ENCODE measurements at places on chromosomes 2 and 18.

- no peak for DNase-seq
Observed at GRCh38 chr2:180933332-180933731, 47.1 kb upstream of the UBE2E3 start.

- no peak for DNase-seq
Observed at GRCh38 chr2:33425161-33425560, 51.3 kb upstream of the RASGRP3 start.

DNA sequence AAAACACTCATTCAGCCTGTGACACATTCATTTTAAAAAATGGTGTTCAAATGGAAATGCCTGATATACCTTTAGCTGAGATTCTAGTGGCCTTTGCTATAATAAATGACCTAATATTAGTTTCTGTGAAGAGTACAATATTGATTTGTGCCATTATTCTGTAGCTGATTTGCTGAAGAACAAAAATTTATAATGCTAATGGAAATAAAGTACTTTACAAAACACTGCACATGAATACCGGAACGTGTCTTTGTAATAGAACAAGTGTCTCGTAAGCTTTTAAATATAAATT is 138.7 kb downstream of the WDR7 start:
- no peak for DNase-seq

DNA sequence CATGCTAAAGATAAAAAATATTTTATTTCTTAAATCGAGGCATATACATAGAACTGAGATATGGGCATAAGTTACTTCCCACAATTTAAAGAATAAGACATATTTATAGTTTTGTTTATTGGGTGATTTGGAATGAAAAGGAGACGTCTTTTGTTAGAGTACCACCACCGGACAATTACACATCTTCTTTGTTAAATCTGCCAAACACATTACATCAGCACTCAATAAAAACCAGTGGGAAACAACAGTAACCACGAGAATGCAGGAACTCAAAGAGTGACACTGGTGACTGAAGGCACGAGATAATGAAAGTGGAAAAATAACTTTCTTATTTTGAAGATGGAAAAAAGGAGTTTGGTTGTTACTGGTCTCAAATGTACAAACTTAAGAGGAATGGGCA is 92.6 kb upstream of the TFCP2L1 start:
- no peak for DNase-seq

- no peak for DNase-seq
Observed at GRCh38 chr18:3067165-3067661, 54.3 kb upstream of the LPIN2 start.

DNA sequence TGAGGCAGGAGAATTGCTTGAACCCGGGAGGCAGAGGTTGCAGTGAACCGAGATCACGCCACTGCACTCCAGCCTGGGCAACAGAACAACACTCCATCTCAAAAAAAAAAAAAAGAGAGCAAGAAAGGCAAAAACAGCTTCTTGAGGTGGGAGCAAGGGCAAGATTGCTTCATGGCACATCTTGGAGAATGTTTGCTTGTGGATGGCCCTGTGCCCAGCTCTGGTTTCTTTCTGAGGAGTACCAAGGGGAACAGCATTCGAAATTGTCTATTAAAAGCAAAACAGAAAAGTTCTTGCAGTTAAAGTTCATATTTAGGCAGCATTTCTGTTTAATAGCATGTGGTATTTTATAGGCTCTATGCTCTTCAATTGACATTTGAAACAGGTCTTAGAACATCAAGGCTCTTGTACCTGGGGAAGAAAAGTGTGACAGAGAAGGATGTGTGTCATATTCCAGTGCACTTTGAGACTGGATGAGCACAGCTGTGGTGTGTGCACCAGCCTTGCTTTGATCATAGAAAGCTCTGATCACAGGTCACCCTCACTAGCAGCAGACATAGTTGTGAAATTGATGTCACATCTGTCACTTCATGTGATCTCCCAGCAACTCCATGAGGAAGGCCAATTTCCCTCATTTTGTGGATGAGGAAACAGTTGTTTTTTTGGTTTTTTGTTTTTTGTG is 154.3 kb downstream of the UXS1 start:
- no peak for DNase-seq

GRCh38 chr18:44687421-44687820 is 6.7 kb downstream of the SETBP1 start:
- DNase-seq: no peak

GRCh38 chr18:72843743-72844142 is 24.0 kb downstream of the NETO1 start:
- DNase-seq: no peak

DNA sequence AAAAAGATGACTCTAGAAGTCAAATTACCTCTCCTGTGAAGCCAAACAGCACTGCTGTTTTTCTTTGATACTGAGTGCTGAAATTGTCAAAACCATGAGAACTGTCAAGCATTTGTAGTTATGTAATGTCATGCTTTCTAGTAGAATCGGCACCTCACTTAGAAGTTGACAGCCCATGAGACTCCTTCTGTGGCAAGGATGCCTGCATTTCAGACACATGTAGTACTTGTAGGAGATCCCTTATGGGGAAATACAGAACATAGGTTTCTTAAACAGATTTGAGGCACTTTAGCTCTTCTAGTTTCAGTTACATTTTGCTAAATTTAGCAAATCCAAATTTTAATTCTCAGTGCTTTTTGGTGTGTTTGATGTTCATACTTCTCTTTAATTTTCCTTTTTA is 15.7 kb downstream of the ZNF407 start:
- DNase-seq: no peak

DNA sequence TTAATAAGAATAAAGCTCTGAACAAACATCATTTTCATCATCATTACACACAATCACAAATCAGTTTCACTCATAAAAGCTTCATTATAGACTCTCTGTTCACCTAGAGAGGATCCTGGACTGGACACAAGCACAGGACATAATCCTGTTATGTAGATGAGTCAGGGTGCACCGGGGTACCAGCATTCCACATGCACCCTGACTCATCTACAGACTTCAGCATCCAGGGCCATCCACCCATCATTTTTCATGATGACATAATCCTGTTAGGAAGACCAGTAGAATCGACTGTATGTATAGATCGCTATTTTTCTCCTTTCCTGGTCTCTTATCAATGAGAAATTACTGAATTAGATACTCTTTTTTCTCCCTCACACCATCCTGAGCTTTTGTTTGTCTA is 73.7 kb upstream of the PIK3C3 start:
- DNase-seq: no peak

DNA sequence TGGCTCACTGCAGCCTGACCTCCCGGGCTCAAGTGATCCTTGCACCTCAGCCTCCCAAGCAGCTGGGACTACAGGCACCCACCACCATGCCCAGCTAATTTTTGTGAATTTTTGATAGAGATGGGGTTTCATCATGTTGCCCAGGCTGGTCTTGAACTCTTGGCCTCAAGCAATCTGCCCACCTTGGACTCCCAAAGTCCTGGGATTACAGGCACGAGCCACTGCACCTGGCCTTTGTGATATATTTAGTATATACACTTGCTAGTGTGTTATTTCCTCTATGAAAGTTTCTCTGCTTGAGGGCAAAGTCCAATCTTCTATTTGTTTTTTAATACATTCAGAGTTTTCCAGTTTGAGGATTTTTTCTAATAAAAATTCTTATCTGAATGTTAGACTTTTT is 119.3 kb downstream of the GALNT3 start:
- DNase-seq: no peak

DNA sequence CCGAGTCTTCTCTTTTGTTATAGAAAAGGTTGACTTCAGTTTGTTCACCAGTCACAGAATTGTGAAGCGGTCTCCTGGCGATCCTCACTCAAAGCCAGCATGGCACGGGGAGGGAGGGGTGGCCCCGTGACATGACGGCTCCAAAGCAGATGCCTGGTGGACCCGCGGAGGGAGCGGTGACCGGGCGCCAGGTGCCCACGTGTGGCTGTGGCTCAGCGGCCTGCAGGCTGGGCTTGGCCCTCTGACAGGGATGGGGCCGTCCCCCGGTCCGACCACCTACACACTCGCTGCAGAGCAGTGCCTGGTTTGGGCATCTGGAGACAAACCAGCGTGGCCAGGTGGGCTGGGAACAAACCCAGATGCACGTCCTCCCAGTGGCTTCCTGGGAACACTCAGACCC is 129.1 kb upstream of the SNTG2 start:
- DNase-seq: no peak

- DNase-seq: no peak
Observed at GRCh38 chr2:129722306-129723019, 257.0 kb upstream of the RAB6C start.

DNA sequence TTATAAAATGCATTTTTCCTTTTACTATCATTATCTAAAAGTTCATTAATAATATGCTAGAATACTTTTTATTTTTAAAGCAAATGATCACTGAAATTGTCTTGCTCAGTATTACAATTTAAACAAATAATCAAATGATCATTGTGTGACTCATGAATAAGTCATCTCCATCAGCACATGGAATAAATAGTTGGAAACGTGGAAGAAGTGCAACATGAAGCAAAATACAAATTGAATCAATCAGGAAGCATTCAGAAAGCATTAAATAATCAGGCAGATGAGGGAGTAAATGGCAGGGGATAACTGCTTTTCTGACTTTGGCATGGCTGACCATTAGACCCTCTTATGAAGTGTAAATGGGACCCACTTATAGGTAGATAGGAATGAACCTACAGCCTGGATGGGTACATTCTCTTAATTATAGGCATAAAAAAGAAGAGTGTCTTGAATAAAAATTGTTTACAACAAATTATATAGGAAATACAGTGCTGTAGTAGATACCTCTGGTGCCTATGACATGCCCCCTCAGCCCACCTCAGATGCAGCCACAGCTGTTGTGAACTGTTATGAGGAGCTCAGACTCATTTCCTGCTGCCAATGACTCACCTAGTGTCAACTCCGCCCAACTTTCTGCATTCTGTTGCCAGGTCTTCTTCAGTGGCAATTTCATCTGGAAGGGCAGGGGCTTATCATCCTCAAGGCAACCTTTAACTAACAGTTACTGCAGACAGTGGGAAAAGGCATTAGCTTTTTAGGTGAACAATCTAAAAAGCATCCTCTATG is 936.0 kb downstream of the TRIB2 start:
- no peak for DNase-seq

DNA sequence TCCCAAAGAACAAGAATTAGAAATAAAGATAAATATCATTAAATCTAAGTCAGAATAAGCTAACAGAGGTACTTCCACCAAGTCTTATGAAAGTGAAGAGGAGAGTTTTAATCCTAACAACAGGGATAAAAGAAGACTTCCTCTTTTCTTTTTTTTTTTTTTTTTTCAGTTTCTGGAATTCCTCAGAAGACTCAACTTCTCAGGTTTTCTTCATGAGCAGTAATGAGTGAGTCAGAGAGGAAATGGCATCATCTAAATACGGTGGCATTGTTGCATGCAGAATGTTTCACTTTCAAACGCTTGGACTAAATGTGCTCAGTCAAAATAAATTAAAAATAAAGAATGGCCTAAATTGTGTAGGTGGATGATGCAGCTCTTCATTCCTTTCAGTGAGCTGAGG is 45.6 kb upstream of the ARHGAP15 start:
- DNase-seq: no peak

DNA sequence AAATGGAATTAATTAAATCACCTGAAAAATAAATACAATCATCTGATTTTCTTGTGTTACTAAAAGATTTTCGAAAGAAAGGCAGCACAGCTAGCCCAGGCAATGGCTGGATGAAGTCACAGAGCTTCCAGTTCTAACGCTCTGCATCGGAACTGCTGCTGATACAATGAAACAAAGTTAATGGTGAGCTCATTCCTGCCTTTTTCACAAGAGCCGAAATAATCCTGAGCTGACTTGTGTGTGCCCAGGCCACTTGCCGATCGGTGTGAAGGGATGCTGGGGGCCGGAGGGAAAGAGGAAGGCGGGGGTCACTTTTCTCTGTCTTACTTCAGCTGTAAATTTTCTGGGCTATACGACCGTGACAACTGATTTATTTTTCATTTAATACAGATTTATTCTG is 149.5 kb downstream of the INO80D start:
- DNase-seq: no peak

DNA sequence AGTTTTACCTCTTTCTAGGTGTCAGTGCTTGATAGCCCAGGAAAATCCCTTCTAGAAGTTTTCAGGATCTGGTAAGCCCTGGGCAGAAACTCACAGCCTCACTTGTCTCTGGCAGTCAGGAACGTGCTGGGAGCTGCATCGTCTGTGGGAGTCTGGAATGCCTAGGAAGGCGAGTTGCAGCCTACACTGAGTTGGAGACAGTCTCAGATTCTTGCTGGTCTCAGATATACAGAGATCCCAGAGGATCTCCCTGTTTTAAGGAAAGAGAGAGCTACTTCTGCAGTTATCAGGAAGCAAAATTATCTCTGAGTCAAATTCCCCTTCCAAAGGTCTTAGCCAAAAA is 104.4 kb upstream of the CDC42EP3 start:
- no peak for DNase-seq

DNA sequence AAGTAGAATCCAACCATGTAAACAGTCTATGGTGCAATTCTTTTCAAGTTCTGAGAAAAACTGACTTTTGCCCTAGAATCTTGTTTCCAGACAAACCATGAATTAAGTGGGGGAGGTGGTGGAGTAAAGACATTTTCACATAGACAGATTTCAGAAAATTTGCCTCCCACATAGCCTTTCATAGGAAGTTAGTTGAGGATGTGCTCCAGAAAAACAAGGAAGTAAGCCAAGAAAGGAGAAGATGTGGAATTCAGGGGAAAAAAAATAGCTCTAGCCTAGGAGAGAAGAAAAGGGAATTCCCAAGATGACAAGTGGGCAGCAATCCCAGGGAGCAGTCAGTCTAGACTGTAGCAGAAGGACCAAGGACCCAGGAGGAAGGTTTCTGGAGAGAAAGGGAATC is 17.4 kb downstream of the RUFY4 start:
- DNase-seq: no peak

- DNase-seq: no peak
Observed at GRCh38 chr2:12340164-12340563, 376.6 kb upstream of the TRIB2 start.

DNA sequence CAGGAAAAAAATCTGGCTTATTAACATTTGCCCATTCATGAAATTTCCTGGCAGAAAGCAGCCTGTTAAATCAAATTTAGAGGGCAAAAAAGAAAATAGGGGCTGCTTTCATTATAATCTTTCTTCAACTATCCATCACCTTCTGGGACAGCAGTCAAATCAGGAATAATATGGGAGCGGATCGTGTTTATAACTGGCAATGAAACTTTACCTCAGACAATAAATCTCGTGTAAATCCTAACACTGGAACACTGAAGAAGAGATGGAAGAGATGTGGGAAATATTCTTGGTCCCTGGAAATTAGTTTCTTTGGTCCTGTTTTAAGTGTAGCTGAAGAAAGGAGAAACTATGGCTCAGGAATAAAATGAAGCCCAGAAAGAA is 77.5 kb upstream of the SERTAD2 start:
- no peak for DNase-seq

GRCh38 chr2:159613651-159614285 is 2.6 kb downstream of the BAZ2B start:
- DNase-seq: no peak
